ENCODE measurements at places on chromosomes 3 and 15. TPM values are rescaled to one million over a fixed set of nuclear protein-coding genes. Genes with fewer than 3 reads are reported as not detected.

The LRRN1 gene
- total RNA-seq = not detected

GRCh38 chr15:53862386-53862785 lies 102.9 kb upstream of the WDR72 start:
- no peak for DNase-seq

GRCh38 chr3:178318941-178319816 lies 217.1 kb upstream of the KCNMB2 start:
- DNase-seq = no peak

DNA sequence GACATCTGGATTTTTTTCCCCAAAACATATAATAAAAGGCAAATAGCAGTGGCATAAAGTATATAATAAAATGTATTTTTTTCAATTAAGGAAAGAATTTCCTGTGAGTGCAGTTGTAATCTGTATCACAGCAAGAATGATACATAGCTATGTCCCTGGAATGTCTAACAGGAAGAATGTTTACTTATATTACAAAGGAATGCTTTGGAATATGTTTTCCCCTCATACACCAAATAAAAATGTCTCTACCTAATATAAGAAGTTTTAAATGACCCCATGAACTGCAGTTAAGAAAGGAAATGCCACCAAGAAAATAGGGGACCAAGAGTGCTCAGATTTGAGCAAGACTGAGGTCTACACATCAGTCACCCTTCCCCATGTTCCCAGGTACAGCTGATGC lies 38.0 kb upstream of the ATP11B start:
- DNase-seq = no peak

- no peak for DNase-seq
Measured at GRCh38 chr3:11367143-11367693, 95.0 kb downstream of the ATG7 start.

- no peak for DNase-seq
Measured at GRCh38 chr3:34159613-34160420, 361.4 kb downstream of the PDCD6IP start.
